ENCODE measurements at places on chromosomes 2 and 18. TPM values are rescaled to one million over a fixed set of nuclear protein-coding genes. Genes with fewer than 3 reads are reported as not detected.

DNA sequence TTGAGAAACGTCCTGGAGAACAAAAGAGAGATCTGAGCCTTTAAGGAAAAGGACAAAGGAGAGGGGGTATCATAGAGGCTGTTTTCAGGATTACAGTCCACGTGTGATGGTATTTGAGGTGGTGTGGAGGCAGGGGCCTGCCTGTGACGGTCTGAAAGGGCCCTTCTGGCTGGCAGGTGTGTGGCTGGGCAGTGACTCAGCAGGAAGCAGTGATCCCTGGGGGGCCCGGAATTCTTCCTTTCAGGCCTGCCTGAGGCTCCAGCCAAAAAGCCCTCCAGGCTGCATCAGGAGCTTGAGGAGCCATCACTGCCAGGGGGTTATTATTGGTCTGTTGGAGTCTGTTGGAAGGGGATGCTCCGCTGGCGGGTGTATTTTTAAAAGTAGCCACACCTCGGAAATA lies 97.2 kb upstream of the TMEM18 start:
- H3K4me1 ChIP-seq: no peaks in the 10 kb centered on the region
- H3K36me3 ChIP-seq: no peaks in the 10 kb centered on the region
- no peaks in the 10 kb centered on the region for H3K27me3 ChIP-seq

DNA sequence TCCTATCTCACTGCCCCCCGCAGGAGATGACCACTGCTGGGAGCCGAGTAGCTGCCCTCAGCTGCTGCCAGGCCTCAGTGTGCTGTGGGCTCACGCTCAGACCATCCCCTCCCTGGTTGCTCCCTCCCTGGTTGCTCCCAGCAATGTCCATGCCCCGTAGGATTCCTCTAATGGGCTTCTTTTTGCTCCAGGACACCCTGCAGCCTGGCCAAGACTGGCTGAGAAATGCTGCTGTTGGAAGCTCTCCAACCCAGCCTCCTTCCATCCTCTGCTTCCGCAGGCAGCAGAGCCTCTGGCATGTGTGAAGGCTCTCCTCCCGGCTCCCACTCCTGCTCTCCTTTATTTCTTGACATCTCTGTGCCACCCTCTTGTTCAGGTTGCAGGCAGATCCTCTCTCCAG lies 48.6 kb downstream of the SOX11 start:
- no peak overlapping the region for H3K27ac ChIP-seq
- H3K27me3 ChIP-seq: no peaks in the 10 kb centered on the region
- H3K36me3 ChIP-seq: no peaks in the 10 kb centered on the region
- H3K4me3 ChIP-seq: no peak overlapping the region
- no peaks in the 10 kb centered on the region for H3K4me1 ChIP-seq

DNA sequence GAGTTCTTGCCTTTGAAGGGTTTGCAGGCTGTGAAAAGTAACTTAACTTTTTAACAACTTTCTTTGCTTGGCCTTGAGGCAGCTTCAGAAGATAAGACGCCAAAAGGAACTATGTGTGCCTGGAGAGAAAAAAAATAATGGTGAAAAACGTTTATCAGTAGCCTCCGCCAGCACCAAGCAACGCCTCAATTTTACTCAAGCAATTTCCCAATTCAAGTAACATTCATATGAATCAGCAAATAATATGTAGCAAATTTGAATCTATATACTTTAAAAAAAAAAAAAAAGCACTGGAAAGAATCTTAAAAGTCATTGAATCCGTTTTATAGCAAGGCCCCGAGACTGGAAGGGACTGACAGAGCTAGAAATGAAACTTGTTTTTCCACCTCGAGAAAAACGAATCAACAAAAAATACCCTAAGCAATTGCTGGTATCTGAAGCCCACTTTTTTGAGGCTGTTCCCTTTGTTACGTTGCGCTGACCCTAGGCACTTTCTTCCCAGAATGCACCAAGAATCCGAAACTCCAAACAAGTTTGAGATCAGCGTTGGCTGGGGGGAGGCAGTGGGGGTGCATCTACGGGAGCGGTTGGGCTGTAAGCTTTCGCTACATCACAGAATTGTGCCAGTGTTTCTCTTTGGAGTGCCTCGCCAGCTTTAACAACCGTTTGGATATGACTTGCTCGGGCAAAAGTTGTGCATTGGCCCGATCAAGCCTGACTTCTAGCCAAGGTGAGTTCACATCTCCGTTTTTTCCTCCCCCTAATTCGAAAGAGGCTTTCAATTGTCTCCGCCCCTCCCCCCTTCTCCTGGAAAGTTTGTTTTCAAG lies 2.7 kb upstream of the TGIF1 start:
- no peaks in the 10 kb centered on the region for H3K27me3 ChIP-seq
- DNase-seq: peak; percentile 67
- H3K4me3 ChIP-seq: peak overlapping the region; percentile 60
- peak overlapping the region; percentile 98 for H3K27ac ChIP-seq
- H3K36me3 ChIP-seq: no peaks in the 10 kb centered on the region
- peaks cover 5% of the 10 kb centered on the region for H3K4me1 ChIP-seq

DNA sequence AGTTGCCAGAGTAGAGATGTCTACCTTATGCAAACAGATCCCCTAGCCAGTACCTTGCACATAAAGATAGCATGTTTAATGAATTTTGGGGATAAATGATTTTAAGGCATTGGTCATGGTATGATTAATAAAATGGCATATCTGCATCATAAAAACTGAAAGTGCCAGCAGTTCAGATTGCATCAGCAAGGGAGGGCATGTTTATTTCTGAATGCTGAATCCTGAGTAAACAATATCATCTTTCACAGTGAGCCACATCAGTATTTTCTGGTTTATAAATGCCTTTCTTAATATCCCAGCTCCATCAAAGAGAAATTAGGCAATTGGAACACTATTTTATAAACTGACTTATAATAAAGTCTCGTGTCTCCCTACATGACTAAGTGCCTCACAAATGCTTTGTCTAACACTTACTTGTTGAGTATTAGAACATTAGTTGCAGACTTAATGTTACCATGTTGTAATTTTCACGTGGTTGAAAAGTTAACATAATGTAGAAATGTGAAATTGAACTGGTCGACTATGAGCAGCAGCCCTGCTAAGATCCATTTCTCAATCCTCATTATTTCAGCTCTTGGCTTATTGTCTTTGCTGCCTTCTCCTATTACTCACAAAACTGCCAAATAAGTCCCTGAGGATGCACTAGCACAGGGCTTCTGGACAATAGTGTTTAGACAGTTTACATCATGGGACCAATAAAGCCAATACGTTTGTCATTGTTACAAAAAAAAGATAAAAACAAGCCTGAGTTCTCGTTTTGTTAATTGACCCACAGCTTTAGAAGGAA lies 48.0 kb downstream of the LANCL1 start:
- no peak overlapping the region for H3K27ac ChIP-seq
- H3K4me1 ChIP-seq: no peaks in the 10 kb centered on the region
- H3K4me3 ChIP-seq: no peak overlapping the region
- DNase-seq: no peak
- H3K27me3 ChIP-seq: no peaks in the 10 kb centered on the region
- no peaks in the 10 kb centered on the region for H3K36me3 ChIP-seq

- no peak overlapping the region for H3K4me3 ChIP-seq
- H3K4me1 ChIP-seq: peaks cover 6% of the 10 kb centered on the region
- peak overlapping the region; percentile 81 for H3K27ac ChIP-seq
- peak; percentile 42 for DNase-seq
- no peaks in the 10 kb centered on the region for H3K36me3 ChIP-seq
These were observed 48.0 kb downstream of the TEX44 start for GRCh38 chr2:231640641-231641111.

GRCh38 chr2:152440460-152440859 lies 105.5 kb downstream of the FMNL2 start:
- H3K27me3 ChIP-seq: no peaks in the 10 kb centered on the region
- no peak overlapping the region for H3K27ac ChIP-seq
- no peaks in the 10 kb centered on the region for H3K4me1 ChIP-seq
- H3K4me3 ChIP-seq: no peak overlapping the region
- no peak for DNase-seq
- no peaks in the 10 kb centered on the region for H3K36me3 ChIP-seq

The PSME4 gene
- total RNA-seq: 20.0 TPM

The HYCC2 gene
- 36.3 TPM for total RNA-seq

The SPHKAP gene
- total RNA-seq: 0.07 TPM
